Omental fat pad (tissue), 4 donors: ENCODE measurements at places on chromosomes 7 and 10.

DNA sequence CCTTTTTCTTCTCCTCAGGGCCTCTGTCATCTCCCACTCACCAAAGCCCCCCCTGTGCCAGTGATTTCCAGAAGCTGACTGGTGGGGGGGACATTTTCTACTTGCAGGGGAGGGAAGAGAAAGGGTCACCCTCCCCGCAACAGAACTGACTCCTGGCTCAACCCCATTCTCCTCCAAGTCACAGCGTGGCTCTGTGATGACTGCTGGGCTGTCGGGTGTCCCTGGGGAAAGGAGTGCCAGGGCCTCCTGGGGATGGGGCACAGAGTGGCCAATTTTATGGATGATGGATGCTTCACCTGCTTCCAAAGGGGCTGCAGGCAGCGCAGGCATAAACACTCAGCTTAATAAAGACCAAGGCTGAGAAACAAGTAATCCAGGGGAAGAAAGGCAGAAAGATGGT lies 523.0 kb downstream of the PTPRN2 start:
- DNase-seq = no peak

DNA sequence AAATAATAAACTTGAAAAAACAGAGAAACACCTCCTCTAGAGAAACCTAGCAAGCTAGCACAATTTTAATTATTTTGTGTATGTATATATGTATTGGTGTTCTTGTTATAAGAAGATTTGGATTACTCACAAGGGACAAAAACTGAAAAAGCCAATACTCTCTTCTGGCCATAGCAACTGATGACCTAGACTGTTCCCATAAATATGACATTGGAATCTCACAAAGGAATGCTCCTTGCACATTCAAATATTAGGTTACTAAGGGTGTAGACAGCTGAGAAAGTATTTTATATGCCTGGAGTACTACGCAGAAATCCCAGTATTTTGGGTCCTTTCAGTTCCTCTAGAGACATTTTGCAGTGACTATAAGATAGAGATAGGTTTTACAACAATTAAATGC lies 279.4 kb downstream of the FZD1 start:
- DNase-seq = no peak

GRCh38 chr7:157464111-157464970 lies 127.5 kb downstream of the DNAJB6 start:
- no peak for DNase-seq

- no peak for DNase-seq
These were observed 94.1 kb upstream of the ARMC3 start for GRCh38 chr10:22833781-22834180.

DNA sequence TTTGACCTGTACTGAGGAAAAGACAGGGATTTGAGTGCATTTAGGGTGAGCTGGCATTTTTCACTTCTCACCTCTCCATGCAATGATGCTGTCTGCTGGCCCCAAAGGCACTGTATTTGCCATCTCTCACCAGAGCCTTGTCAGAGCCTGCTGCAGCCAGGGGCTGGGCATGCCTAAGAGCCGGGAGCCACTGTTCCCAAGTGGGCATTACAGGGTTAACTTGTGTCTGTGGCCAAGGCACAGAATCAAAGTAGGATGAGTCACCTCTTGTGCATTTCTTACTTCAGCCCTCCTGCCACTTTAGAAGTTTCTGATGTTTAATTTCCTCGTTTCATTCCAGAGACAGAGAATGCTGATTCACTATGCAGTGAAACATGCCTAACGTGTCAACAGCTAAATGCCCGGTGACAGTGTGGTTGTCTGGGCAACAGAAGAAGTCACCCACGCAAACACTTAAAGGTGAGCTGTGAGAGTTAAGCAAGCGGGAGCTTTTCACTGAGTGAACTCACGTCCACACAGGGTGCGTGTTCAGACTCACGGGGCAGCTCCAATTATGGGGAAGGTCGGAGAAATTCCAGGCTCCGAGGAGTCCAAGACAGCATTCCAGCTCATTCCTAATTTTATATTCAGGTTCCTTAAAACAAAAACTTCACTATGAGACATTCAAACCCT lies 57.1 kb upstream of the IGFBP3 start:
- DNase-seq = no peak

DNA sequence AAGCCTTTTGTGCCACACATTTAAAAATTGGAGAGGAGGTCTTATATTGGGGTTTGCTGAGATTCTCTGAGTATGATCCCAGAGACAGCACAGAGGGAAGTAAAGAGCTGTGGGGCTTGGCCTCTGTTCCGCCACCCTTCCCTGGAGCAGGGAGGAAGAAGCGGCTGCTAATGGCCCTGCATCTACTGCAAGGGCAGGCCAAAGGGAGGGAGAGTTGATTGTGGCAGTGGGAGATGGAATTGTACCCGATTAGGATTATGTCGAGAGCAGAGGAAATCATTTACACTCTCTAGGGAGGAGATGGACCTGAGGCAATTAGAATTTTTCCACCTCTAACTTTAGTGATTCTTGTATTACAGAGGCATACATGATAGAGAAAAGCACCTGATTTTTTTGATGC lies 28.8 kb downstream of the CYP17A1 start:
- no peak for DNase-seq

DNA sequence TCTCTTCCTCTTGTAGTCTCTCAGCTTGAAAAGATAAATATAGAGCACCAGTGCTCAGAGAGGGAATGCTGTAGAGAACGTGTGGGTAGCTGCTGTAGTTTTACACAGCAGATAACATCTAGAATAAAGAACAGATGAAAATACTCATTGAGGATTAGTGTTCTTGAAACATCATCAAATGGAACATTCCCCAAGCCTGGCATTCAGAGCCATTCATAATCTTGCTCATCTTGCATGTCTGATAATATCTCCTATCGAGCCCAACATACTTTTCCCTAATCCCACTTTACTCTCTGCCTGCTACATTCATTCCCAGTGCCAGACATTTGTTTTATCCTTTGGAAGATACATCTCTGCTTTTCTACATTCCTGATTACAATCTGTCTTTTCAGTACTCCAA lies 35.2 kb downstream of the MCU start:
- DNase-seq = no peak

- no peak for DNase-seq
These were observed 108.1 kb downstream of the ITGB8 start for GRCh38 chr7:20438694-20439376.
